Smooth muscle cell of the coronary artery (primary cell): ENCODE measurements at places on chromosomes 12 and 14. TPM values are rescaled to one million over a fixed set of nuclear protein-coding genes. Genes with fewer than 3 reads are reported as not detected.

Gene KRT2
- not detected in 2 replicates for total RNA-seq

Gene LPAR5
- total RNA-seq: under 0.01 TPM in 1 of 2 replicates, not detected in the other

Gene ANO4
- total RNA-seq: 0.08 and 0.12 TPM in 2 replicates

Gene DLGAP5
- 0.23 and 9.2 TPM in 2 replicates for total RNA-seq

Gene SLCO1B3
- not detected in 2 replicates for total RNA-seq

Gene MYL2
- total RNA-seq: not detected in 2 replicates

Gene FAM90A1
- total RNA-seq: 0.35 TPM in 1 of 2 replicates, not detected in the other

Gene SLC2A13
- total RNA-seq: 8.3 and 17.7 TPM in 2 replicates

Gene NEUROD4
- not detected in 2 replicates for total RNA-seq

Gene TMED10
- 174 and 198 TPM in 2 replicates for total RNA-seq

Gene ARHGAP9
- 0.30 TPM in 1 of 2 replicates, not detected in the other for total RNA-seq

Gene CCDC175
- not detected in 2 replicates for total RNA-seq

Gene GNB3
- 1.7 and 1.8 TPM in 2 replicates for total RNA-seq

Gene INSM2
- total RNA-seq: not detected in 2 replicates

Gene NKX2-1
- total RNA-seq: not detected in 2 replicates

Gene C12orf57
- 173 and 204 TPM in 2 replicates for total RNA-seq

Gene KRT8
- 0.70 and 67.9 TPM in 2 replicates for total RNA-seq

Gene AHNAK2
- 27.4 and 174 TPM in 2 replicates for total RNA-seq

Gene FAM222A
- total RNA-seq: 0.08 TPM in 1 of 2 replicates, not detected in the other

Gene MYH7
- 1.1 TPM in 1 of 2 replicates, not detected in the other for total RNA-seq

Gene POU6F1
- 0.47 and 1.5 TPM in 2 replicates for total RNA-seq

Gene LALBA
- total RNA-seq: not detected in 2 replicates

Gene TNFAIP2
- 21.9 and 46.6 TPM in 2 replicates for total RNA-seq

Gene AQP6
- total RNA-seq: under 0.01 TPM in 1 of 2 replicates, not detected in the other

Gene OAS3
- 2.3 and 2.6 TPM in 2 replicates for total RNA-seq

Gene RAD51AP1
- total RNA-seq: 0.23 and 3.2 TPM in 2 replicates

Gene OTOGL
- total RNA-seq: 0.08 and 0.12 TPM in 2 replicates

Gene TAS2R13
- 0.70 and 1.1 TPM in 2 replicates for total RNA-seq

Gene TMEM52B
- not detected in 2 replicates for total RNA-seq

Gene HOXC12
- not detected in 2 replicates for total RNA-seq

Gene GARIN6
- not detected in 2 replicates for total RNA-seq

Gene SLCO1B1
- total RNA-seq: not detected in 2 replicates

Gene CAPZA3
- total RNA-seq: not detected in 2 replicates

Gene CPNE6
- not detected in 2 replicates for total RNA-seq

Gene HOXC4
- total RNA-seq: not detected in 2 replicates

Gene ARHGEF40
- total RNA-seq: 26.4 and 32.6 TPM in 2 replicates

Gene AICDA
- 0.08 TPM in 1 of 2 replicates, not detected in the other for total RNA-seq

Gene OR6C3
- not detected in 2 replicates for total RNA-seq

Gene CATSPERB
- total RNA-seq: 0.23 TPM in 1 of 2 replicates, not detected in the other

Gene CLEC2B
- 2.3 and 206 TPM in 2 replicates for total RNA-seq

Gene NR4A1
- total RNA-seq: 1.8 and 4.0 TPM in 2 replicates

Gene SPRYD4
- total RNA-seq: 1.1 and 1.2 TPM in 2 replicates

Gene CLEC12A
- not detected in 2 replicates for total RNA-seq

Gene MUCL1
- total RNA-seq: not detected in 2 replicates

Gene KRT6C
- total RNA-seq: not detected in 2 replicates

Gene PROX2
- total RNA-seq: not detected in 2 replicates

Gene BCL11B
- total RNA-seq: under 0.01 and 0.08 TPM in 2 replicates

Gene C12orf60
- 0.23 and 1.3 TPM in 2 replicates for total RNA-seq

Gene LAG3
- 0.15 TPM in 1 of 2 replicates, not detected in the other for total RNA-seq

Gene PIWIL1
- total RNA-seq: not detected in 2 replicates

Gene ADAMTS20
- not detected in 2 replicates for total RNA-seq

Gene TFCP2
- 4.3 and 7.1 TPM in 2 replicates for total RNA-seq

Gene SPTB
- total RNA-seq: 0.15 TPM in 1 of 2 replicates, not detected in the other

Gene CFAP73
- total RNA-seq: not detected in 2 replicates

Gene CNTN1
- 3.6 and 18.5 TPM in 2 replicates for total RNA-seq

Gene MSRB3
- 39.5 and 44.5 TPM in 2 replicates for total RNA-seq

Gene GLIPR1L1
- total RNA-seq: not detected in 2 replicates
